Fibroblast of lung (primary cell): ENCODE measurements at places on chromosomes 4 and X. TPM values are rescaled to one million over a fixed set of nuclear protein-coding genes. Genes with fewer than 3 reads are reported as not detected.

Gene TIGD4
- polyA plus RNA-seq = 0.03 and 0.08 TPM in 2 replicates

Gene DMD
- 3.6 and 7.2 TPM in 2 replicates for polyA plus RNA-seq

Gene F9
- polyA plus RNA-seq = not detected in 2 replicates

Gene FAM9C
- 0.01 and 0.02 TPM in 2 replicates for polyA plus RNA-seq

Gene RBMXL3
- not detected in 2 replicates for polyA plus RNA-seq

Gene MAGEE1
- polyA plus RNA-seq = 0.38 and 0.52 TPM in 2 replicates

Gene CXorf49B
- not detected in 2 replicates for polyA plus RNA-seq

Gene IL9R
- polyA plus RNA-seq = not detected in 2 replicates

Gene HS3ST1
- polyA plus RNA-seq = 0.01 TPM in 2 replicates

- DNase-seq = no peak
Observed at GRCh38 chr4:1026115-1026514, 14.7 kb downstream of the FGFRL1 start.

- DNase-seq = no peak
Observed at GRCh38 chrX:119659522-119659921, 33.4 kb downstream of the SEPTIN6 start.

DNA sequence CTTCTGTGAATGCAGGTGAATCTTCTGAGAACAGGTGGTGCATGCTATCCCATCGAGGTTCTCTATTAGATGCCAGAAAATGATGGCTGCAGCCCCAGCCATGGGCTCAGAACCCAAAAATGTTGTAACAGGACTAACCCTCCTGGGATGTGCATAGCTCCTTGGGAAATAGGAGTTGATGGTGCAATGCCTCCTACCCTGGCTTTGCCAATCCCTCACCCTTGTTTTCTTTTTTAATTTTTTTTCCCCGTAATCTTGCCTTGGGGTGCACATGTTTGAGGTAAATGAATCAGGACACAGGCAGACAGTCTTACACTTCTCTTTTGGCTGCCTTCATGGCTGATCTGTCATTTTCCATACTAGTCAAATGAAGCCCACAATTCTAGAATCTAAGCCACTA is 96.6 kb downstream of the KIT start:
- DNase-seq = no peak

- DNase-seq = peak; percentile 66
Observed at GRCh38 chr4:145580906-145581305, 38.3 kb upstream of the MMAA start.

DNA sequence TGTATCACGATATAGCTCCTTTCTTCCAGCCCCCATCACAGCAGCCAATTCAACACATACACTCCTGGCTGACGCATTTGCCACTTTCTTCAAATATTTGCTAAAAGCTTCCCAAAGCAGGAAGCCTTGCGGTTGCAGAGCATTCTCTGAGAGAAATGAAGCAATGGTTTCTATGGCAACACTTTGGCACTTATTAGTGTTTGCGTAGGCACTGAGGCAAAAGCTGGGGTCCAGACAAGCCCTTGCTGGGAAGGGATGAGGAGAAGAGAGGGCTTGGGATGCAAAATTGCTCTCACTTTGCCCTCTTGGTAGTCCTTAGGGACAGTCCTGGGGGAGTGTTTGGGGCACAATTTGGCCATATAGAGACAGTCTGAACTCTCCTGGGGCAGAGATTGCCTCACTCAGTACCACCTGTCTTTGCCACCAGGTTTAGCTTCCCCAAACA is 55.0 kb upstream of the PAK3 start:
- DNase-seq = peak; percentile 83

DNA sequence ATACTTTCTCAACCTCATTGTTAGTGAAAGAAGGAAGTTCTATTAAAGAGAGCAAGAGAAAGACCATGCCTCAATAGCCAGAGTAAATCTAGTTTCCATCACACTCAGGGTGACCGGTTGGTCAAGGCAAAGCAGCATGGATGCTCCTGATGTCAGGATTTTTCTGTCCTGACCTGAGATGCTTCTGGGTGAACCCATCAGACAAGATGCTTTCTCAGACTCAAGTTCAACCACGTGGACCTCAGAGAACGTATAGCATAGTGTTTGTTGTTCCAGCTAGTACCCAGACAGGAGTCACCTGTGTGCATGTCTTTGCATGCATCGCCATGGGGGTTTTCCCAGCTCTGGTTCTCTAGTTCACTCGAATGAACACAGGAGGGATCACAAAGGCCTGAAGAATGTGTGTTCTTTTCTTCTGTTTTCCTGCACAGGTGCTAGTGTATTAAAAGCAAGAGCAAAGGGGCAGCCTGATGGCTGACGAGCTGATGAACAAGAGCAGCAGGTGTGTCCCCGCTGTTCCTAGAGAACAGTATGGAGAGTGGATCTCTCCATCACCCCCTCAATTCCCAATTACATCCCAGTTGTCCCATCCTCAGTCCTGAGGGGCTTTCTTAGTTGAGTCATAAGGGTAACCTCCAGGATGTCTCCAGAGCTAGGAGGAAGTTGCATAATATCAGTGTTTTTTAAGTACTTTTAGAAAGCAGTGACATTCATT is 110.5 kb upstream of the ENPP6 start:
- DNase-seq = no peak

- DNase-seq = no peak
Observed at GRCh38 chr4:105120626-105121025, 26.1 kb upstream of the TET2 start.

- DNase-seq = no peak
Observed at GRCh38 chrX:101708163-101708562, 48.5 kb upstream of the ARMCX2 start.

GRCh38 chr4:20572976-20573375 is 127.3 kb upstream of the PACRGL start:
- DNase-seq = no peak

GRCh38 chr4:172900900-172901299 is 267.7 kb upstream of the GALNT7 start:
- DNase-seq = no peak

DNA sequence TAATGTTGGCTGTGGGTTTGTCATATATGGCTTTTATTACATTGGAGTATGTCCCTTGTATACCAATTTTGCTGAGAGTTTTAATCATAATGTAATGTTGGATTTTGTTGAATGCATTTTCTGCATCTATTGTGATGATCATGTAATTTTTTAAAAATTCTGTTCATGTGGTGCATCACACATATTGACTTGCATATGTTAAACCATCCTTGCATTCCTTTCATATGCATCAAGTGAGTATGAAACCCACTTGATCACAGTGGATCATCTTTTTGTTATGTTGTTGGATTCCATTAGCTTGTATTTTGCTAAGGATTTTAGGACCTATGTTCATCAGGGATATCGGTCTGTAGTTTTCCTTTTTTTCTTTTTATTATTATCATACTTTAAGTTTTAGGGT is 12.1 kb downstream of the HEPH start:
- DNase-seq = no peak

- DNase-seq = peak; percentile 25
Observed at GRCh38 chr4:86496094-86497080, 97.7 kb upstream of the PTPN13 start.

GRCh38 chr4:16692046-16692445 is 206.4 kb downstream of the LDB2 start:
- DNase-seq = peak; percentile 85

GRCh38 chrX:24259544-24260240 is 54.2 kb downstream of the SUPT20HL2 start:
- peak; percentile 63 for DNase-seq

DNA sequence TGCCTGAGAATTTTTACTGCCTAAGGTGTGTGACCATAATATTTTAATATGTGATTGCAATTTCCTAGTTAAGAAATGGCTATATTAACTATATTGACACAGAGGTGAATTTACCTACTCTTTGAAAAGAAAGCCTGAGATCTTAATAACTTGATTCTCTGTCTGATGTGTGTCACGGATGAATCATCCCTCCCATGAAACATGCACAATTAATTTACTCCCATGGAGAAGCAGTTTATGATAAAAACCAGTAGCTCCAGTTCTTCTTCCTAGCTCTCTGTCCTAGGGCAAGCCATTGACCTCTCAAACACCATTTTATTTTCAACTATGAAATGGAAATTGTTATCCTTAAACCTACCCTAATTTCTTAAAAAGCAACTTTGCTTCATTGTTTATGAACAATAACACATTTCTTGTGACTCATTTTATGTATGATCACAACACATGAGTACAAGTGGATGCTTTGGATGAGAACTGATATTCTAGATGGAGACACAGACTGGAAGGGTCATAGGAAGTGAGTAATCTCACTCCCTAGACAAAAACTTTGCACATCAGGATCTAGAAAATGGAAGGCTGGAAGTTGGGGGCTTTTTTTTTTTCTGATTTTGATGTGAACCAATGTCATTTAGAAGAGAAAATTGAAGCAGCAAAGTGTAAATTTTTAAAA is 438.3 kb downstream of the GPAT3 start:
- DNase-seq = no peak

DNA sequence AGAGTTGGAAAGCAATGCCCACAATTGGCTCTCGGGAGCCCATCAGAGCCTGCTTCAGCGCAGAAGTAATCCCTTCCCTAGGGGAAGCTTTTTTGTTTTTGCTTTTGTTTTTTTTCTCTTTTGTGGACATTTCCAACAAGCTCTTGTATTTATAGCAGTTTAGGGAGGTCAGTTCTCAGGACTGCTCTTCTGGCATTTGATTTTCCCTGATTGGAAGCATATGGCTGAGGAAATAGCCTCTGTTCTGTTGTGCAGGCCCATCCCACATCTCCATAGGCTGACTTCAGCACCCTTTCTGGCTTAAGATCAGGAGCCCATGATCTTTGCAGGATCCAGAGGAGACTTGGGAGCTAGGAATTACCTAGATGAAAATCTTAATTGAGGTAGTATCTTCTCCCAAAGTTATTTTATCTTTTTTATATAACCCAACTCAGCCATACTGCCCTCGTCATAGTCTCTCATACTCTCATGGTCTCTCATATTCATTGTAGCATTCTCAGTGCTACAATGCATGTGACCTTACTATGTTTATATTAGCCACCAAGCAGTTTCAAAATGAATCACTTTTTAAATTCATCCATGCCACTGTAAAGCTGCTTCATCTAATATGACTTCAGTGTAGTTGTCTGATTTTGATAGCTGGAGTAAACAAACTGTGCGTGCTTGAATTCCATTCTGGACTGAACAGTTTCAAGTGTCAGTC is 16.7 kb downstream of the PAGE4 start:
- DNase-seq = no peak

GRCh38 chr4:165293927-165294649 is 33.4 kb upstream of the MSMO1 start:
- no peak for DNase-seq

- DNase-seq = peak; percentile 89
Observed at GRCh38 chr4:107824350-107825071, at the start of gene SGMS2. SGMS2 (plus strand) TSS chr4:107824932; CDS start chr4:107895554, 70,622 bp downstream.

DNA sequence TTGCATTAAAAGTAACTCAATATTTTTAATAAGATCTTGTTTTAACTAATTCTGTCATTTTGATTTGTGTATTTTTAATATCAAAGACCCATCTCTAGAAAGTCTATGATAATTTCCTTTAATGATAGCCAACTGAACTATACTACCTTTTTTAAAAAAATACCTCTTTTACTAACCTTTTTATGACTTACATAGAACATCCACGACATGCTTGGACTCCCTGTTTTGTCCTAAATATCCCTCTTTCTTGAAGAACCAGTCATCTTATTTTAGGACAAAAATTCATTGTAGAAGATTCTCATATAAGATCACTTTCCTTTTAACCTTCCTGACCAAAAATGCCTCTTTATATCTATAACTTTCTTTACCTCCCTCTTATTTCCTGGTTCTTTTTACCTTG is 76.8 kb upstream of the GC start:
- DNase-seq = no peak

- peak; percentile 83 for DNase-seq
Observed at GRCh38 chr4:110622841-110623717, at the start of gene PITX2. PITX2 (minus strand) TSS chr4:110623077; CDS start chr4:110622460, 617 bp downstream.

- peak; percentile 96 for DNase-seq
Observed at GRCh38 chr4:156931267-156931666, 40.3 kb downstream of the PDGFC start.

DNA sequence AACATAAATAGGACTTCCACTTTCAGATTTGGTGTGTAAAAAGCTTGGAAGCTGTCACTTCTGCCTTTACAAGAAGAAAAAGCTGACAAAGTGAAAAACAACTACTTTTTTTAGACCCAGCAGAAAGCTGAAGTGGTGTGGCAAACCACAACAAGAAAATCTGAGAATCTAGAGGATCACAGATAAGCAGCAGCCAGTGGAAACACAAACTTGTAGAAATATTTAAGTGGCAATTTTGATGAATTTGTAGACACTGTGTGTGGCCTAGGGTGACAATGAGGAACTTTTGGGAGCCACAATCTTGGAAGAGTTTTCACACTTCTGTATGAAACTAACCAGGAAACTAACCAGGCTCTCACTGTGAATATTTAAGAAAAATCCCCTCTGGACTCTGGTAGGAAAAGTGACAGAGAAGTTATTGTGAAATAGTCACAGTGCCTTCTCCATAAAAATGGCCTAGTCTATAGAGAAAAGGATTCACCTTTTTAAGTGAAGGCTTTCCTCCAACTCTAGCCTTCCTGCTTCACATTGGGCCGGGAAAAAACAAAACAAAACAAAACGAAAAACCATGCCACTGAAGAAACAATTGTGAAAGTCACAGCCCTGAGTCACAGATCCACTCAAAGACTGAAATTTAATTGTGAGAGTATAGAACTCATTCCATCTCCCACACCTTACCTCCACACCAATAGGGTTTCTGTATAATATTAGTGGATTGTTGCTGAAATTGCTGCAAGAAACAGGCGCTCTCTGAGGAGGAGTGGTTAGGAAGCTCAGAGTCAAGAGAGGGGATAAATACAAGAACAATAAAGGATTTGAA is 26.7 kb upstream of the GUCY1A1 start:
- DNase-seq = peak; percentile 27

GRCh38 chr4:183157215-183157614 is 58.2 kb downstream of the WWC2 start:
- no peak for DNase-seq

GRCh38 chrX:30153881-30154260 is 61.5 kb upstream of the MAGEB2 start:
- no peak for DNase-seq

DNA sequence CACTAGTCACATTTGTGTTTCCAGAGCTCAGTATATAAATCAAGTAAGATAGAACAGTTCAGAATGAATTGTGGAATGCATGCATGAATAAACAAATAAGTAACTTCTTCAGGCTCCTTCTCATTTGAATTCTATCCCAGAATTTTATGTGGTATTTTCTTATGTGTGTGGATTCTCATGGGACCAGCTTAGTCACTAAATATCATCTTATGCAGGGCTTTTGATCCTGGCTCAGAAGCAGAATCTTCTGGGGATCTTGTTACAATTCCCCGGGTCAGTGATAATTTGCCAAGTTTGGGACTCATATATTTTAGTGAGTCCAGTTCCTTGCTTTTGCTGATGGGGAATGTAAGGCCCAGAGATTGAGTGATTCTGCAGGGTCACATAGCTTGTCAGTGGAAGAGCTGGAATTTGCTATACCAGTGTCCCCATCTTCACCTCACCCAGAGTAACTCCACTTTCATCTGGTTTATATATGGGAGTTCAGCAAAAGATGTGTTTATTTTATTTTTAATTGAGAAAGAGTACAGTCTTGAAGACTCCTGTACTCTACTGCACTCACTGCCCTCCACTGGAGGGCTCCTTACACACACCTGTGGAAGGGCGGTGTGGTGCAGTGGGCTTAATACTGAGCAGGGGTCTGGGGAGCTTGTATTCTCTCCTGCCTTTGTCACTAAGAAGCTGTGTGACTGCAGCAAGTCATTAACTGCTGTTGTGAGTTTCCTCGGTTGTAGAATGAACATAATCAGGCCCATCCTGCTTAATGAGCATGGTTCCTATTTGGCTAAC is 198.2 kb upstream of the CXorf66 start:
- peak; percentile 1 for DNase-seq
